ENCODE measurements at places on chromosomes 5 and 9.
A peak's percentile ranks its signal among the peaks of the same experiment; 100 is the strongest.

- no peak for DNase-seq
Measured at GRCh38 chr5:95711501-95712346, 19.4 kb upstream of the RHOBTB3 start.

- DNase-seq: no peak
Measured at GRCh38 chr9:13113216-13113615, 166.3 kb downstream of the MPDZ start.

GRCh38 chr5:107616213-107616612 lies 54.5 kb downstream of the EFNA5 start:
- no peak for DNase-seq

GRCh38 chr5:179130101-179130681 lies 70.0 kb downstream of the ZNF354C start:
- no peak for DNase-seq

DNA sequence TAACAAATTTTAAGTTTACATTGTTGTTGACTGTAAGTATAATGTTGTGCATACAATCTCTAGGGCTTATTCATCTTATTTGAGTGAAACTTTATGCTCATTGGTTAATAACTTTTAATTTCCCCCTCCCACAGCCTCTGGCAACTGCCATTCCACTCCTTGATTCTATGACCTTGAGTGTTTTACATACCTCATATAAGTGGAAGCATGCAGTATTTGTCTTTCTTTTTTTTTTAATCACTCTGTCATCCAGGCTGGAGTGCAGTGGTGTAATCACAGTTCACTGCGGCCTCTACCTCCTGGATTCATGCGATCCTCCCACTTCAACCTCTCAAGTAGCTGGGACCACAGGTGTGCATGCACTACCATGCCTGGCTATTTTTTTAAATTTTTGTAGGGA lies 83.9 kb downstream of the KCTD16 start:
- DNase-seq: no peak

GRCh38 chr5:174951151-174951780 lies 226.9 kb downstream of the MSX2 start:
- DNase-seq: peak; percentile 6

DNA sequence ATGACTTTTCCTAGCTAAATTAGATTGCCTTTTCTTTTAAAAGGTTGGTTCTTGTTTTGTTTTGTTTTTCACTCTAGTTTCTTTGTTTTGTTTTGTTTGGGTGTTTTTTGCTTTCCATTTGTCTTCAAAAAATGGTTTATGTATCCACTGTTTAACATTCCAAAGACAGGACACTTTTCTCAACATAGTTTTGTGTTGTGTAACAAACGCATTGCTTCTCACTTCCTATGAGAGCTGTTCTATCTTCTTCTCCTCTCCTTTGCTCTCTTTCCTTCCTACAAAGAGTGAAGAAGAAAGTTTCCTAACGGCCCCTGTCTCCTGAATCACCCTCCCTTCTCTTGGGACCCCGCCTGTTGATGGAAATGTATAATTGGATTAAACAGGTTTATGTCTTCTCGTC lies 539.7 kb downstream of the ACTL7B start:
- DNase-seq: no peak

DNA sequence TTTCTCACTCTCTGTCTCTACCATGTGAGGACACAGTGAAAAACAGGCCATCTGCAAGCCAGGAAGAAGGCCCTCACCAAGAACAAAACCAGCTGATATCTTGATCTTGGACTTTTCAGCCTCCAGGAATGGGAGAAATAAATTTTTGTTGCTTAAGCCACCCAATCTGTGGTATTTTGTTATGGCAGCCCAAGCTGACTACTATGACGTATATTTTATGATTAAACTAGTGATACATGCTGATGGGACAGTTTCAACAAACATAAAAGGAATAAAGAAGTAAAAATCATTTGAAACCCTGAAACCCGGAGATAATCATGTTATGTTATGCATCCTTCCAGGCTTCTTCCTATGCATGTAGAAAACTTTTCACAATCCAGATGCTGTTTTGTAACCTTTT lies 71.5 kb upstream of the ERBIN start:
- no peak for DNase-seq

GRCh38 chr9:38415856-38416255 lies 8.4 kb downstream of the IGFBPL1 start:
- no peak for DNase-seq

GRCh38 chr5:55104036-55104772 lies 1.8 kb downstream of the GZMA start:
- no peak for DNase-seq

DNA sequence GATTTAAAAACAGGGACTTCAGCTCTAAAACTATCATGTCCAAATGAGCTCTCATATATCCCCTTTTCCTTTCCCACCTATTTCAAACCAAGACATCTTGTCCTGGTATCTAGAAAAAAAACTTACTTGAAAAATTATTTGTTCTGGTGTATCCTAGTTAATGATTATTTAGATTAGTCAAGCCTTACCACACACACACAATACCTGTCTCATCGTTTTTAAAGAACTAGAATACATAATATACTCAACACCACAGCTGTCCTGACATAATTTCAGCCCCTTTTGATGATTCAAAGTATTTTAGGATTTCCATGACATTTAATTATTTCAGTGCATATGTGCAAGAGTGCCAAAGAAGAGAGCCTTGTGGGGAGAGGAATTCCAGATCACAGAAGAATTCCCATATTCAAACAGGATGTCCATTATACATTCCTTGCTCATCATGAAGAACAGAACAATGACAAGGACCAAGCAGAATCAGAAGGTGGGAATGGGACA lies 233.7 kb downstream of the SMARCA2 start:
- DNase-seq: no peak

- no peak for DNase-seq
Measured at GRCh38 chr9:3136686-3137346, 292.9 kb upstream of the PUM3 start.

DNA sequence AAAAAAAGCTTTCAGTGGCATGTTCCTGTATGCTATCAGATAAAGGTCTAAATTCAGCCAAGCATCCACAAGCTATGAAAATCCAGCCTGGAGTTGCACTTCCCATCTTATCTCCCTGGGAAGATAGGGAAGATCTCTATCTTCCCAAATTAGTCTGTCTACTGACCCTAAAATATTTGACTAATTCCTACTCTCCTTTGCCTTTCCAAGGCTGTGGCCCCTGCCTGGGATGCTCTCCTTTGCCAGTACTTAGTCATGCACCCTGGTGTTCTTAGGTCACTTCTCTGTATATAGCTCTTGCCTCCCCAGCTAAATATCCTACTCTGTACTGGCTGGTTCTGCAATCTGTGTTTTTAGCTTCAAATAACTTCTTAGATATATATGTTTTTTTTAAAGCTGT lies 44.0 kb upstream of the PLPP1 start:
- DNase-seq: no peak

DNA sequence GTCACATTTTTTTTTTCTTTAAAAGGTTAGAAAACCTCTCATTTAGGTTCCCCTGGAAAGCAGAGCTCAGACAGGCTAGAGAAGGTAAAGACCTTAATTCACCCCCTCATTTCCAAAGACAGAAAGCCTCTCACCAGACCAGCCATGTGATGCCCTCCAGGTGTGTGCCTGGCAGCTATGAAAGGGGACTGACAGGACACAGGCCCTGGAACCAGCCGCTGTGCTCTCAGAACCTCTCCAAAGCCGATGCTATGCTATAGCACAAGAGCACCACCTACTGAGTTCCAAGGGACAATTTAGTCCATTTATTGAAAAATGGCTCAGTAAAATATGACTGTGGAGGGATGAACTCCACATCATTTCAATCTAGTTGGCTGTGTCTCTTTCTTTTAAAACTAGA lies 48.8 kb downstream of the FANCC start:
- DNase-seq: no peak

- DNase-seq: no peak
Measured at GRCh38 chr9:95302479-95302878, 15.0 kb downstream of the FANCC start.

- DNase-seq: no peak
Measured at GRCh38 chr5:122182491-122182921, 53.2 kb downstream of the ZNF474 start.

DNA sequence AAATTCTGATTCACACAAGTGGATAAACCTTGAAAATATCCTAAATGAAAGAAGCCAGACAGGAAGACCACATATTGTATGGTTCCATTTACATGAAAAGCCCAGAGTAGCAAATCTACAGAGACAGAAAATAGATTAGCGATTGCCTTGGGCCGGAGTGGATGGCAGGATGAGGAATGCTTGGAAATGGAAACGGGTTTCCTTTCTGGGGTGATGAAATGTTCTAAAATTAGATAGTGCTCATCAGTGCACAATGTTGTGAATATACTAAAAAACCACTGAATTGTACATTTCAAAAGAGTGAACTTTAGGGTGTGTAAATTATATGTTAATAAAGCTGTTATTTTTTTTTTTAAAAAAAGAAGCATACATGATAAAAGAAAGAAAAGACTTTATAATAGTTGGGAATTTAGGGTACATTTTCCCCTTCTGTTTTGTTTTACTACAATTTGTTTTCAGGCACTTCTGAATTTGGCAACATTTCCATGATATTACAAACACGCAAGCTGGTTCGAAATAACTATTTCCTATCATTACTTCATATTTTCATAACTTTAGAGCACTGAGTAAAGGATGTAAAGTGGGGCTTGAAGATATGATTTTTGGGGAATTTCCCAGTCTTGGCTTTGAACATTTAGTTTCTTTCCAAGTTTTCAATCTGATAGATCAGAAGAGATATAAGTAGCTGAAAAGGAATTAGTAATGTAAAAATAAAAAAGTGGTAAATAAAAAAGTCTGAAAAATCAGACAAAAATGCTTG lies 23.9 kb downstream of the SLC35A4 start:
- no peak for DNase-seq

GRCh38 chr5:159990506-159990905 lies 18.4 kb upstream of the TTC1 start:
- no peak for DNase-seq

DNA sequence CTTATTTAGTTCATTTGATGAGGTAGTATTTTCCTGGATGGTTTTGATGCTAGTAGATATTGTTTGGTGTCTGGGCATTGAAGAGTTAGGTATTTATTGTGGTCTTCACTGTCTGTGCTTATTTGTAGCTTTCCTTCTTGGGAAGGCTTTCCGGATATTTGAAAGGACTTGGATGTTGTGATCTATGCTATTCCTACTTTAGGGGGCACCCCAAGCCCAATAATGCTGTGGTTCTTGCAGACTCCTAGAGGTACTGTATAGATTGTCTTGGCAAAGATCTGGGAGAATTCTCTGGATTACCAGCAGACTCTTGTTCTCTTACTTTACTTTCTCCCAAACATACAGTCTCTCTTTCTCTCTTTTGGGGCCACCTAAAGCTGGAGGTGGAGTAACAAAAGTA lies 315.7 kb downstream of the MAT2B start:
- DNase-seq: no peak

DNA sequence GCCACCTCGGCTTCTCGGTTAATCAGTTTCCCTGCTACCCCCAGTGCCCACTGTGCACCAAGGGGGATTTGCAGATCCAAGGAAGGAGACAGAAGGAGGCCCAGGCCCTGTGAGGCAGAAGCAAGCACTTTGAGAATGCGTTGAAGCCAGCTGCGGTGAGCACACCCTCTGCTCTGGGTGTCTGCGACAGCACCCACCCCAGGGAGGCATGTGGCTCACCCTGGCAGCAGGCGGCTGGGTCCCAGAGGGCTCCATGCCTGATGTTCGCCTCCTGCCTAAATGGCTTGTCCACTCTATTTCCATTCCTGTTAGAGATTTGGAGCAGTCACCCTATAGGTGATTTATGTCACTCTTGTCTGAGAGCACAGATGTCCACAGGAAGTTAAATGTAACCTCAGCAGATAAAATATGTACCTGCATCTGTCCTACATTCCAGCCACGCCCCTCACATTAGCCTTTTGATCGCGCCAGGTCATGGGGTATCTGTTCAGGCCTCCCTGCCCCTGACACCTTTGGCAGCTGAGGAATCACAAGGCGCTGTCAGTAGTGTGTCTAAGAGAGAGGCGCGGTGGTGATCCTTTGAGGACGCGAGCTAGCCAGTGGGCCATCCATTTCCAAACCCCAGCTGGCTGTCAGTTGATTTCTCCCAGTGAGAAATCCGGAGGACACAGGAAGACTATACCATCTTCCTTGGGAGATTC lies 28.1 kb downstream of the PTGES2 start:
- no peak for DNase-seq

GRCh38 chr9:129312251-129313122 lies 134.4 kb upstream of the IER5L start:
- no peak for DNase-seq

DNA sequence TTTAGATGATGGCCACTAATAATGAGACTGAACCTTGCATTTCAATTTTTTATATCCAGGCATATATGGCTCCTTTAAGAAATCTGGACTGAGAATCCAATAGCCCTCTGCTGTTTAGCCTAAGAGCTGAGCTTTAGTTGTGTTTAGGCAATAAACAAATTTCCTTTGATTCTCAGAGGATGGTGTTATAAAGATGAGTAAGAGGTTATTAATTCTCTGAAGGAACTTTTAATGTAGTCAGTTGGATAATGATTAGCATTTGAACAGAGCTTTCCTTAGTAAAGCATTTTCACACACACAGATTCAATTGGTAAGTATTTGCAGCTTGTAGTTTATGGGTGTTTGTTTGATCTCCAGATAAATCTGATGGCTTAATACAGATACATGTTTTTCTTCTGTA lies 149.6 kb downstream of the PRR16 start:
- no peak for DNase-seq

GRCh38 chr9:127078988-127079387 lies 43.4 kb downstream of the ANGPTL2 start:
- no peak for DNase-seq

- no peak for DNase-seq
Measured at GRCh38 chr5:39578887-39579497, 154.2 kb upstream of the DAB2 start.

GRCh38 chr5:166433679-166434078 lies 1857.8 kb upstream of the WWC1 start:
- DNase-seq: no peak

DNA sequence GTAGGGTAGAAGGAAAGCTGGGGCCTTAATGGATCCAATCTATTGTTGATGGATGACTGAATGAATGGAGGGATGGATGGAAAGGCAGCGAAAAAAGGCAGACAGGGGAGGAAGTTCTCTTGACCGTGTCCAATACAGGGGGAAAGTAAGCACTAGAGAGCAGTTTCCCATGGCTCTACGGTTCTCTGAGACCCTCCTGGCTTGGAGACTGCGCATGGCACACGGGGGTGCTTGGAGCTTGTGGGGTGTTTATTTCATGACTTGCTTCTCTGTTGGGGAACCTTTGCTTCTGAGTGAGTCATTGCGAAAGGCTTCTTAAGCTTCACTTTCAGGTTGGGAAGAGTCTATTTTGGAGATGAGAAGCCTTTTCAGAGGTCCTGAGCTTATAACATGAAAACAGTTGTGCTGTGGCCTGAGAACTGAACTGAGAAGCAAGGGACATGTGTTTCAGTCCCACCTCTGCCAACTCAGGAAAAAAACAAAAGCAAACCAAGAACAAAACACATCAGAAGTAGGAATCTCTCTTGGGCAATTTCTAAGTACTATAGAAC lies 12.8 kb upstream of the TEX48 start:
- DNase-seq: no peak

GRCh38 chr9:8653855-8654254 lies 854.3 kb upstream of the DMAC1 start:
- no peak for DNase-seq
